ENCODE measurements at places on chromosomes 6 and 20.

- no peak for DNase-seq
Observed at GRCh38 chr6:6565069-6565468, 23.5 kb upstream of the LY86 start.

GRCh38 chr20:8129211-8129976 lies 2.7 kb upstream of the PLCB1 start:
- DNase-seq = no peak

- DNase-seq = no peak
Observed at GRCh38 chr20:48928832-48929725, 7.6 kb downstream of the ARFGEF2 start.

DNA sequence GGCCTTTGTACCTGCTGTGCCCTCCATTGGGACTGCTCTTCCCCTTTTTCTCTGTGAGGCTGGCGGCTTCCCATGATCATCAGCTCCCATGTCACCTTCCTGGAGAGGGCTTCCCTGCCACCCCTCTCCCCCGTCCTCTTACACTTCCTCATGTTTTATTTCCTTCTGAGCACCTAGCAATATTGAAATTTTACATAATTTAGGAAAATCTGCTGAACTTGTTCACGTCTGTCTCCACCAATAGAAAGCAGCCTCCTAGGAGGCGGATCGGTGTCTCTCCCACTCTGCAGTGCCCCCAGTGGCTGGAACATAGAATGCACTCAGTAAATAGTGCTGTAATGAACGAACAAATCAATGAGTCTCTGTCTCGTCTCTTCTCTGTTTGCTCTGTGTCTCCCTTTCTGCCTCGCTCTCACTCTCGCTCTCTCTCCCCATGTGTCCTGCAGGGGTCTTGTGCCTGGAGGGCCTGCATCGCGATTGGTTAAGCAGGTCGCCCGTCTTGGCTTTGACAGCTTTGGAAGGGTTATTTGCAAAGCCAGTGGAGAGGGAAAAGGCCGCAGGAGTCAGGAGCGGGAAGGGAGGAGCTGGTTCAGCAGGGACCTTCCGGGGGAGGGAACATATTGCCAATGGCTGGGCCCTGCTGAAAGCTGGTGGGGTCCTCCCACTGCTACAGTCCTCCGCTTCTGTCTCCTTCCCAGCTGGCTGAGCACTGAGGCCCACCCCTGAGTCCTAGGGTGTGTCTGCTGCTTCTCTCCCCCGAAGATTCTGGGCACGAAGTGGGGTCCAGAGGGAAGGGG lies 12.1 kb upstream of the OCSTAMP start:
- DNase-seq = peak; percentile 77

GRCh38 chr6:19665613-19665909 lies 171.6 kb upstream of the ID4 start:
- no peak for DNase-seq
